ENCODE measurements at places on chromosomes 3 and 15. TPM values are rescaled to one million over a fixed set of nuclear protein-coding genes. Genes with fewer than 3 reads are reported as not detected.

Gene TM4SF1
- polyA plus RNA-seq: 69.3 TPM

Gene ESYT3
- 0.29 TPM for polyA plus RNA-seq

Gene ST8SIA2
- 1.0 TPM for polyA plus RNA-seq

Gene SMCO1
- not detected for polyA plus RNA-seq

Gene SLC6A1
- not detected for polyA plus RNA-seq

Gene TMIE
- polyA plus RNA-seq: not detected

Gene UBE3A
- 13.1 TPM for polyA plus RNA-seq

Gene SRP14
- polyA plus RNA-seq: 413 TPM

Gene HRG
- not detected for polyA plus RNA-seq

Gene EPHB1
- 0.04 TPM for polyA plus RNA-seq

Gene IGDCC3
- not detected for polyA plus RNA-seq

Gene CASR
- not detected for polyA plus RNA-seq

Gene ZNF660
- 0.01 TPM for polyA plus RNA-seq

Gene DUSP7
- polyA plus RNA-seq: 117 TPM

Gene PYGO1
- polyA plus RNA-seq: 1.1 TPM

Gene GATM
- 0.11 TPM for polyA plus RNA-seq

Gene GP5
- not detected for polyA plus RNA-seq

Gene ZWILCH
- polyA plus RNA-seq: 14.5 TPM

Gene AADACL2
- polyA plus RNA-seq: not detected

Gene RARB
- polyA plus RNA-seq: not detected

Gene SNTN
- polyA plus RNA-seq: not detected

Gene JMJD7
- polyA plus RNA-seq: 22.9 TPM

Gene BFSP2
- polyA plus RNA-seq: not detected

Gene GOLGA6L4
- 0.66 TPM for polyA plus RNA-seq

Gene ATP13A5
- polyA plus RNA-seq: not detected

Gene IL16
- polyA plus RNA-seq: not detected

Gene GRAMD1C
- 1.1 TPM for polyA plus RNA-seq

Gene CCDC54
- not detected for polyA plus RNA-seq

Gene CDV3
- 95.9 TPM for polyA plus RNA-seq

Gene IRAK2
- 2.8 TPM for polyA plus RNA-seq

Gene RETNLB
- polyA plus RNA-seq: not detected

Gene ANKUB1
- 0.48 TPM for polyA plus RNA-seq

Gene CCK
- 1.1 TPM for polyA plus RNA-seq

All from foreskin keratinocyte (primary cell).